ENCODE measurements at places on chromosomes 6 and 20. TPM values are rescaled to one million over a fixed set of nuclear protein-coding genes. Genes with fewer than 3 reads are reported as not detected.

- no peak overlapping the region for H3K4me3 ChIP-seq
- no peak for DNase-seq
- 0 out of 2 replicates have a peak, but pooled peaks cover 2% of the 10 kb centered on the region for H3K27me3 ChIP-seq
- H3K27ac ChIP-seq, result no peak overlapping the region
- H3K36me3 ChIP-seq, result no peaks in the 10 kb centered on the region
- no peaks in the 10 kb centered on the region for H3K4me1 ChIP-seq
These were observed 64.1 kb downstream of the CLIC5 start for GRCh38 chr6:45951321-45952167.

DNA sequence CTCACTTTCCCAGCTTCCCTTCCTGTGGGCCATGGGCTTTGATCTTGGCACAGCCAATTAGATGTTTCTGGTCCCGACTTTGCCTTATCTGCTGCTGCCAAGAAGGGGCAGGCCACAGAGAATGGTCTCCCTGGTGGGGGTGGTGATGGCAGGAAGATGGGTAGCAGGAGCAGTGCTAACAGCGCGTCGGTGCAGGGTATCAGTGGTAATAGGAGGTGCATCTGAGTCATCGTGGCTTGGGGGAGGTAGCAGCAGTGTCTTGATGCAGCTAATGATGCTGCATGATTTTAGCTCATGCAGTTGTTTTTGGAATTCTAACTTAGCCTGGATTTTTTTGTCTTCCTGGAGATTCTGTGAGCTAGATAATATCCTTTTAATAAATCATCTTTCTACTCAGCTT is 18.9 kb upstream of the MAS1 start:
- DNase-seq, result no peak
- H3K36me3 ChIP-seq, result no peaks in the 10 kb centered on the region
- peaks cover 2% of the 10 kb centered on the region for H3K4me1 ChIP-seq
- no peak overlapping the region for H3K4me3 ChIP-seq

- DNase-seq, result no peak
- no peaks in the 10 kb centered on the region for H3K27me3 ChIP-seq
- H3K36me3 ChIP-seq, result no peaks in the 10 kb centered on the region
- no peak overlapping the region for H3K27ac ChIP-seq
These were observed 2.7 kb downstream of the TEAD3 start for GRCh38 chr6:35494161-35494563.

The APCDD1L gene
- total RNA-seq, result 3.2 TPM

- no peak for DNase-seq
- peaks cover 8% of the 10 kb centered on the region for H3K4me1 ChIP-seq
- H3K36me3 ChIP-seq, result no peaks in the 10 kb centered on the region
- H3K4me3 ChIP-seq, result no peak overlapping the region
- no peak overlapping the region for H3K27ac ChIP-seq
- H3K27me3 ChIP-seq, result no peaks in the 10 kb centered on the region
These were observed 10.1 kb downstream of the TULP4 start for GRCh38 chr6:158322400-158322723.

GRCh38 chr6:11473008-11473740 is 64.4 kb upstream of the TMEM170B start:
- no peaks in the 10 kb centered on the region for H3K36me3 ChIP-seq
- H3K4me3 ChIP-seq, result no peak overlapping the region
- no peaks in the 10 kb centered on the region for H3K4me1 ChIP-seq
- no peaks in the 10 kb centered on the region for H3K27me3 ChIP-seq
- no peak for DNase-seq

GRCh38 chr6:254016-254415 is 38.3 kb upstream of the DUSP22 start:
- no peaks in the 10 kb centered on the region for H3K4me1 ChIP-seq
- H3K36me3 ChIP-seq, result no peaks in the 10 kb centered on the region
- H3K27ac ChIP-seq, result no peak overlapping the region
- H3K4me3 ChIP-seq, result no peak overlapping the region
- DNase-seq, result no peak
- H3K27me3 ChIP-seq, result no peaks in the 10 kb centered on the region

The ELMO2 gene
- total RNA-seq, result 39.7 TPM

- H3K27me3 ChIP-seq, result no peaks in the 10 kb centered on the region
- H3K27ac ChIP-seq, result no peak overlapping the region
- H3K4me1 ChIP-seq, result no peaks in the 10 kb centered on the region
These were observed 234.5 kb upstream of the MAN1A1 start for GRCh38 chr6:119584088-119584487.

DNA sequence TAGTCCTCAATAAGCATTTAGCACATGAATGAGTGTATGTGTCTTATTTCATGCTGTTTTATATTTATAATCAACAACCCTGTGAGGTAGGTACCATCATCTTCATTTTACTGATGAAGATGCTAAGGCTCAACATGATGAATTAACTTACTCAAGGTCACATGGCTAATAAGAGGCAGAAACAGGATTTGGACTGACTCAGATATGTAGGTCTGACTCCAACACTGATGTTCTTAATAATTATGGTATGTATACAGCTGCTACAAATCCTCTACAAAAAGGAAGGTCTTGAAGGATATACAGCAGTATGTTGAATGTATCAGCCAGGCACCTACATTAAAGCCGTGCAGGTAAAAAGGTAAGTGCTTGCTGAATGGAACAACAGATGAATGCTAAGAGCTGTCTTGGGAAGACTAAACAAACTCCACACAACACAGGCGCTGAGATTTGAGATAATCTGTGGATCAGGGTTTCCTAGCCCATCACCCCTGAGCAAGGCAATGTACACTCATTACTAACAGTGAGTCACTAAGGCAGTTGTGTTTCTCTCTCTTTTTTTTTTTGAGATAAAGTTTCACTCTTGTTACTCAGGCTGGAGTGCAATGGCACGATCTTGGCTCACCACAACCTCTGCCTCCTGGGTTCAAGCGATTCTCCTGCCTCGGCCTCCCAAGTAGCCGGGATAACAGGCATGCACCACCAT is 31.9 kb downstream of the TTI1 start:
- H3K27me3 ChIP-seq, result no peaks in the 10 kb centered on the region
- H3K4me1 ChIP-seq, result no peaks in the 10 kb centered on the region
- H3K36me3 ChIP-seq, result peaks cover 17% of the 10 kb centered on the region
- no peak overlapping the region for H3K4me3 ChIP-seq
- H3K27ac ChIP-seq, result no peak overlapping the region
- DNase-seq, result no peak

DNA sequence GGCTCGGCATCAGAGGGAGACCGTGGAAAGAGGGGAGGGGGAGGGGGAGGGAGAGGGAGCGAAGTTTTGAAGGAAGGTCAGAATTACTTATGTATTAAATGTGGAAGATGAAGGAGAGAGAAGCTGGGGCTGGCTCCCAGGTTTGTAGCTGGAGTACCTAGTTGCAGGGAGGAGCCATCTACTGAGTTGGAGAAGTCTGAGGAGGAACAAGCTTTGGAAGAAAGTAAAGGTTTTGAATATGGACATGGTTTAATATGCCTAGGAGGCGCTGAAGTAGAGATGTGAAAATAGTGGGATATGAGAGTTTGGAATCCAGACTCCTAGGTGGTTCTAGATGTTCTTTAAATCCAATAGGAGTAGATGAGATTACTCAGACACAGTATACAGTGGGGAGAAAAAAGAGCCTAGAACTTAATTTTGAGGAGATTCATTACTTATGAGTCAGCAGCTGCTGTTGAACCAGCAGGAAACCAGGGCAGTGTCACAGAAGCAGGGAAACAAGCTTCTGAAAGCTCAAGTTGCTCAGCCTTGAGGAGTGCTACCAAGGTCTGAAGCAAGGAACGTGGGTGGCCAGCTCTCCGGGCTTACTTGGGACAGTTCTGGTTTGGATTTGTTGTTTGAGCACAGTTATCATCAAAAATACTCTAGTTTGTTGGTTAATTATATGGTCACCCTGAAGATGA is 149.3 kb downstream of the UTRN start:
- H3K27ac ChIP-seq, result no peak overlapping the region
- H3K36me3 ChIP-seq, result peaks cover 49% of the 10 kb centered on the region
- no peak overlapping the region for H3K4me3 ChIP-seq
- no peaks in the 10 kb centered on the region for H3K27me3 ChIP-seq

The GABRR2 gene
- not detected for total RNA-seq

DNA sequence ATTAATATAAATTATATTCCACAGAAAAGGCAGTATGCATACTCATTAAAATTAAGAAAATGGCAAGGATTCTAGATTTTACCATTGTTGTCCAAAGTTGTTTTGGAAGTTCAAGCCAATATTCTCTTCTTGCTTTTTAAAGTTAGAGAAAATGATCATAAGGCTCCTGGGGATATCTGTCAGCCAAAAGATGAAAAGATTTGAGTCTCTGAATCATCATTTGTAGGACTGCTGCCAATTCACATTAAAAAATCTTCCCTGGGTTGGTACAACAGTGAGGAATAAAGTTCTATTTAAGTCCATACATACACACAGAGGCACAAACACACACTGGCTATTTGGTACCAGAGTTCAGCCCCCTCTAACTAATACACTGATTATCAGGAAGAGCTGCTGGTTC is 620.1 kb downstream of the COL12A1 start:
- H3K4me1 ChIP-seq, result no peaks in the 10 kb centered on the region
- no peaks in the 10 kb centered on the region for H3K27me3 ChIP-seq
- no peaks in the 10 kb centered on the region for H3K36me3 ChIP-seq
- no peak overlapping the region for H3K27ac ChIP-seq
- no peak for DNase-seq
